ENCODE measurements at places on chromosomes 1 and 21. TPM values are rescaled to one million over a fixed set of nuclear protein-coding genes. Genes with fewer than 3 reads are reported as not detected.
A peak's percentile ranks its signal among the peaks of the same experiment; 100 is the strongest.

DNA sequence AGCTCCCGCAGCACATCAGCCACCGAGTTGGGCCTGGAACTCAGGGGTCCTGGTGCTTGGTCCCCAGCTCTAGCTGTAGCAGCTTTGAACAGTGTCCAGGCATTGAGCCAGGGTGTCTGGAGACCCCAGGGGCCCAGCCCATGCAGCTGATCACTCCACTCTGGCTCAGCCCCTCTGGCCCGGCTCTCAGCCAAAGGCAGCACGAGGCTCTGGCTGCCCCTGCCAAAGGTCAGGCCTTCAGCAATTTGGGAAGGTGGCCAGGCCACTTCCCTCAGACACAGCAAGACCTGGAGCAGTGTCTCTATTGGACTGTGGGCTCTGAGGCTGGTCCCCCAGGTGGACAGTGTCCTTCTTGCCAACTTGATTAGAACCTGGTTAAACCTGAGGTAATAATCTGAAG is 34.4 kb upstream of the RNF19B start:
- peak; percentile 33 for DNase-seq

DNA sequence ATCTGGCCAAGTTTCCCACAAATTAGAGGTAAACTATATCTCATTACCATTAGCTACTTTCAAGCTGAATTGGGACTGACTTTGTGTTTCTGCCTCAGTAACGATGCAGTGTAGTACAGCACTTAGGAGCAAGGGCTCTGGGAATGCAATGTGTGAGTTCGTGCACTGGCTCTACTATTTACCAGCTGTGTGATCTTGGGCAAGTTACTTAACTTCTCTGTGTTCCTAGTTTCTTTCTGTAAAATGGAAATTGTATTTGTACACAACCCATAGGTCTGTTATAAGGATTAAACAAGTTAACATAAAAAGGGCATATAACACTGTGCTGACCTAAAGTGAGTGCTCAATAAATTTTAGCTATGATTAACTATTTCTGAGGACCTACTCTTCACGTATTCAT is 65.0 kb upstream of the CSF1 start:
- DNase-seq: no peak

- DNase-seq: no peak
These were observed 44.6 kb downstream of the TNFRSF8 start for GRCh38 chr1:12107718-12108117.

The TIE1 gene
- 0.20 TPM for total RNA-seq

- DNase-seq: peak; percentile 16
These were observed 199.4 kb upstream of the CACYBP start for GRCh38 chr1:174800216-174800851.

The CD34 gene
- total RNA-seq: not detected

DNA sequence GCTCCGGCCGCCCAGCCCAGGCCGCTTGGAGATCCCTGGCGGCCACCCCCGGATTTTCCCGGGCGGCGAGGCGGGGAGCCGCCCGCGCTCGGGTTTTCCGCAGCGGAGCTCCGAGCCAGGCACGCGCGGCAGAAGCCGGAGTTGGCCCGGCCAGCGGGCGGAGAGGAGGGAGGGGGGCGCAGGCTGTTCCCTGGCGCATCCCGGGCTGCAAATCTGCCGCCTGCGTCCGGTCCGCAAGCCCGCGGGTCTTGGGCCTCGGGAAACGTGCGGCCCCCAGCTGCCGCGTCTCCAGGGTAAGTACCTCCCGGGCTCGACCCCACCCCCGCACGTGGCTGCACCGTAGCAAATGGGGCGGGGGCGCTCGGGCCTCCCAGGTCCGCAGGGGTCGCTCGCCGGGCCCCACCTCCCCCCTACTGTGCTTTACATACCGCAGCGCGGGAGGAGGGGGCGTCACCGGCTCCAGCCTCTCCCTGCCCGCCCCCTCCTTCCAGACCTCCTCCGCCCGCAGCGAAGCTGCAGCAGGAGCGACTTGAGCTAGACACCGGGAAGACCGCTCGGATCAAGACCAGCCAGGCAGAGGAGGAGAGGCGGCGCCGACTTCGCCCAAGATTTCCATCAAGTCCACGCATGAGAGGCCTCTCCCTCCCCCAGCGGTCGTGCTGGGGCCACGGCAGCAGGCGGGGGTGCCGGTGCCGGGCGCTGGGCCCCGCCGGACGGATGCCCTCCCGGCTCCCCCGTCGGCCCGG is 1.6 kb downstream of the TMEM200B start:
- peak; percentile 80 for DNase-seq

DNA sequence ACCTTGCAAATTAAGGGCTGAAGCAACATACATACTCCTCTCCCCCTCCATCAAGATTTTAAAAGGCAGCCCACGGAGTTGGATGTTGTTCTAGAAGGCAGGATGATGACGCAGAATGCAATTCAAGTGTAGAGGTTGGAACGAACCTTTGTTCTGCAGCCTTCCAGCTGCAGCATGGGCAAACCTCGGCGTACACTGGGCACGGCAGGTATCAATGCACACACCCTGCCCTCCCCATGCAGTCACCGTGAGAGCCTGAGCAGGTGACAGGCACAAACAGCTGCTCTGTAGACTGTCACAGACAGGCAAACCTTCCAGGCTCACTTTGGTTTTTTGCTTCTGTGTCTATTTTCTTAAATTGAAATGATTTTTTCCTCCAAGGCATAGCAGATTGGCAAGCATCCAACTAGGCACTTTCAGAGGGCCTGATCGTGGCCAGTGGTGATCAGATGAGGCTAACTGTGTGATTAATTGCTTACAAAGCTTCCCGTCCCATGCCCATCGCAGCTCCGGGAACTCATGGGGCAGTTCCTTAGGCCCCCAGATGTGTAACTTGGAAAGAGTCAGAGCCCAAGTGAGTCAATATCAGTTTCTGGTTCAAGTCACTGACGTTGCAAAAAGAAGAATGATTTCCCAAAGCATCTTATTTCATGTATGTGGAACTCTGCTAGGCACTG is 82.3 kb downstream of the ITPKB start:
- DNase-seq: peak; percentile 91

DNA sequence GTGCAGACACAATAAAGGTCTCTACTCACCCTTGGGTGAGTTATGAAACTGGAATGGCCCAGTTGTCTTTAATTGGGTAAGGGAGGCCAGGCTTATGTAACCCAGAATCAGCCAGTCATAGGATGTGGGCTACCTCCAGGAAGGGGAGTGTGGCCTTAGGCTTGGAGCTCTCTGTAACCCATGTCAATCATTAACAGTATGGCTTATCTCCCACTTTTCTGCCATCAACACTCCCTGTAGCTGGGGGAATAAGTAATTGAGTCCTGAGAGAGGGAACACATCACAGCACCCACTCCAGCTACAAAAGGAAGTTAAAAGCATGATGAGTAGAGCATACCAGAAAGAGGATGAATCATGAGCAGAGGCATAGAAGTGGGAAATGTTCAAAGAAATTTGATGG is 327.0 kb upstream of the DUSP10 start:
- no peak for DNase-seq

DNA sequence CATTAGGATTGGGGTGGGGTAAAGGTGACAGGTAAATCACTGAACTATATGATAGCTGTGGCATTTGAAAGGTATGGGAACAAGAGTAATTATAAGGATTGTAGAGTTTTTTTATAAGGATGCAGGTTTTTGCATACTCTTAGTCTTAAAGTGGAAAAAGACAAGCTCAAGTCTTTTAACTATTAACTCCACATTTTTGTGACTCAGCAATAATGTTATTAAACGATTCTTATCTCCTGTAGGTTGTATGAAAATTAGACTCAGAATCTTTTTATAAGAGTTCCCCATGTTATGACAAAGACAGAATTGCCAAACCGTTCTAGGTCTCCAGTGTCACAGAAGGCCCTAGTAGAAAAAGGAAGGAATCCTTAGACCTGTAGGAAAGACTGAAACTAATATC is 49.9 kb upstream of the TTLL7 start:
- no peak for DNase-seq

The UBXN10 gene
- not detected for total RNA-seq

DNA sequence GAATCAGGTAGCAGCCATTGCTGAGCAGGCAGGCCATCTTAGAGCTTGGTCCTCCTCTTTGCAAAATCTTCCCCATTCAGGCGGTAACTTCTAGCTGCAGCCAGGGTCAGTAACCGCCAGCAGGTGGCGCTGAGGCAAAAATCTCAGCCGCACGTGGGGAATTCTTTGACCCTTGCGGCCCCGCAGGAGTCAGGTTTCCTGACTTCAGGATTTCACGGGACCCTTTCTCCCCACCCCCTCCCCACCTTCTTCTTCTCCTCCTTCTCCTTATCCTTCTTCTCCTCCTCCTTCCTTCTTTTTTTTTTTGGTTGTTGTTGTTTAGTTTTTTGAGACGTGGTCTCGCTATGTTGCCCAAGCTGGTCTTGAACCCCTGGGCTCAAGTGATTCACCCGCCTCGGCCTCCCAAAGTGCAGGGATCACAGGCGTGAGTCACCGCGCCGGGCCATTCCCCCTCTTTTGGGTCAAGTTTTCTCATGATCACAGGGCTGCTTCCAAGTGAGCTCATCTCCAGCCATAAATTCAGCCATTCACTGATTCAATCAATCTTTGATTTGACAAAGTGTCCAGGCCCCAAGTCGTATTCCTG is 33.4 kb upstream of the TENT5B start:
- peak; percentile 51 for DNase-seq

- peak; percentile 12 for DNase-seq
These were observed 139.1 kb downstream of the KAZN start for GRCh38 chr1:14737561-14738094.

DNA sequence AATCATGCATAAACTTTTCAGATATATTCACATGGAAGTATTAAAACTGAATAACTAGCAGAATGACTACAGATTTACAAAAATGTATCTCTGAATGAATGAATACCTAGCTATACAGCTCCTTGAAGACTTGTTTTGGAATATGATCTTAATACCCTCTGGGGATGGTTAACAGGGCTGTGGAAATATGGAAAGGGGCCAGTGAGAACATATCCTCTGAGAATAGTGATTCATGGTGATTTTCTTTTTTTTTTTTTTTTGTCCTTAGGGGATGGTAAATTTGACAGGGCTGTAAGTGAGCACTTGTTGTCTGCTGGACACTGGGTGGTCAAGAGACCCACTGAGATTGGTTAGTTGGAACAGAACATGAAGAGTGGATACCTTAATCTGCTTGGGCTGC is 80.7 kb upstream of the HP1BP3 start:
- DNase-seq: peak; percentile 16
